ENCODE measurements at places on chromosomes 3 and 15.

DNA sequence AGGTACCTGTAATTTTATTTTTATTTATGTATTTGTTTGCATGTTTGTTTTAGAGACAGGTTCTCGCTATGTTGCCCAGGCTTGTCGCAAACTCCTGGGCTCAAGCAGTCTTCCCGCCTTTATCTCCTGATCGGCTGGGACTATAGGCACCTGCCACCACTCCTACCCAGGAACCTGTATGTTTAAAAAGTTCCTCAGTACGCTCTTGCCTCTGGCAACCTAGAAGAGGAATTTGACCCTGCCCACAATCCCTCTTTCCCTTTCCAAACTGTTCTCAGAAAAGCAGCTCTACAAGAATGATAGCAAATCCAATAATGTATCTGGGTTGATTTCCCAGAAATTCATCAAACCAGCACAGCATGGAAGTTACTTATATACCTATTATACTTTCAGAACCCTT, 20.9 kb upstream of the PHLDB2 start:
- no peak for DNase-seq

DNA sequence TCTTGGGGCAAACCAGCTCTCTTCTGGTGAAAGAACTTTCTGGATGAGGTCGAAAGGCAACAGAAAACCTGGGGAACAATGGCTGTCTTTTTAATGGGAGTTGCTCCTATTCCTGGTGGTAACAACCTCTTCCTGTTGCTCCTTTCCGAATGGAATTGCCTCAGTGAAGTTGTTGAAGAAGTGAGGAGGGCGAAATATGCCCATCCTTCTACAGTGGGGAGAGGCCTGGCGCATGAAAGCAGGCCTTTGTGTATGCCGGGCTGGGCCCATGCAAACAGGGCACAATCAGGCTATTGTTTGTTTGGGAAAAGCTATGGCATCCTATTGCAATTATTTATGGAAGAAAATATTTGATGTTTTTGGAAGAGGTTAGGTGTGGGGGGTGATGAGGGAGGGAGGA, 166.9 kb downstream of the IGF1R start:
- no peak for DNase-seq

DNA sequence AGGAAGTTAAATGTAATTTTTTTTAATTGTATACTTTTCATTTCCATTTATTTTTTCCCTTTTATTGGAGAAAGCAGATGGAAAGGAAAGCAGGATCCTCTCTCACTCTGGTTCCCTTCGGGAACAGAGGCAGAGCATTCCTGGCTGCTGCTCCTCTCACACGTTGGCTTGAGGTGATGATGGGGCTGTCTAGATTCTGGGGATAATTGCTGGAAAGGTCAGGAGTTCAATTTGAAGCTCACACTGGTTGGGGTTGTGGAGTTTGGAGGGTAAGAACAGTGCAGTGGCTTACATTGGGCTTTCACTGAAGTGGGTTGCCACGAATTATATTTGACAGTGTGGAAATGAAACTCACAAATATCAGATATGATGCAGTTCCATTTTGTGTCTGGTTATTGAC, 57.6 kb downstream of the RARB start:
- DNase-seq: no peak

- DNase-seq: no peak
Observed at GRCh38 chr3:132380920-132381319, 36.4 kb upstream of the DNAJC13 start.

GRCh38 chr15:53586799-53587198, 172.7 kb downstream of the WDR72 start:
- peak; percentile 33 for DNase-seq

DNA sequence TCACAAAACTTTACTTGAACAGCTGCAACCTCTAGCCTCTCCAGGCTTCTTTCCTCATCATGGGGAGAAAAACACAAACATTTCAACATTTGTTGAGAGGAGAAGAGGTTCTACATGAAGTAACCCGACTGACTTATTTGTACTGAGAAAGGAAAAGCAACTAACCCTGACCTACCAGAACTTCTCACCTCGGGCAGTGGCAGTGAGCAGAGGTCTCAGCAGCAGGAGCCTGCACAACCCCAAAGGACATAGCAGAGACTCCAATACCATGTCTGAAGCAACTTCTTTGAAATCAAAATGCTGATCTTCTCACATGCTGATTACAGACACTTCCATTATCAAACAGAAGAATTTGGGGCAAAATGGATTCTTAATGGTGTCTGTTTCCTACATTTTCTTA, 1085.6 kb upstream of the CFAP20DC start:
- no peak for DNase-seq

DNA sequence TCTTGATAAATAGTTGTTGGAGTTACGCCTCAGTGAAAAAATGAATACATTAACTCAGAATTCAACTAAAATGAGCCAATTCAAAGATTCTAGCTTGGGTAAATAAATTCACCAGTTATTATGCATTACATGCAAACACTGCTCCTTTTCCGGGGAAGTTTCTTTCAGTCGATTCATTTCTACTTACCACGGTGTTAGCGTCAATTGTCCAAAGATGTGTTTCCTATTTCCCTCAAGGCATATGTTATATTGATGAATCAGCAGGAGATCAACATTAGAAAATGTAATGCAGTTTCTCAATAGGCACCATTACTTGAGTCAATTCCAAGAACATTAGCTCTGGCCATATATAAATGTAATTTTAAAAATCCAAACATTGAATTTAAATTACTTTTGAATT, 517.7 kb downstream of the OTOL1 start:
- DNase-seq: no peak

DNA sequence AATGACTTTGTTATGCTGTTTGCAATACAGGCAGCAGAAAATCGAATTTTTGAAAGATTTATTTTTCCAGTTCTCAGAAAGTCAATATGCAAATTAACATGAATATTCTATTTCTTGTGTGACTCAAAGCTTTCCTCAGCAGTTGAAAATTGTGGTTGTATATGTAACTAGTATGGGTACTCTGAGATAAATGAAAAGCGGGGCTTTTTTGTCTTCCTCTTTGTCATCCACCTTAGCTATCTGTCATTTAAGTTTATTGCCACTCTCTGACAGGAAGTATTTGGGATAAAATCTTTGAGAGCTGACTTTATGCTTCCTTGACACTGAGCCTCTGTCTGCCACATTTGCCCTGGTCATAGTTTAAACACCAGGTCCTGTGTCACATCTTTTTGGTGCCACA, 91.5 kb downstream of the ATG7 start:
- DNase-seq: no peak

DNA sequence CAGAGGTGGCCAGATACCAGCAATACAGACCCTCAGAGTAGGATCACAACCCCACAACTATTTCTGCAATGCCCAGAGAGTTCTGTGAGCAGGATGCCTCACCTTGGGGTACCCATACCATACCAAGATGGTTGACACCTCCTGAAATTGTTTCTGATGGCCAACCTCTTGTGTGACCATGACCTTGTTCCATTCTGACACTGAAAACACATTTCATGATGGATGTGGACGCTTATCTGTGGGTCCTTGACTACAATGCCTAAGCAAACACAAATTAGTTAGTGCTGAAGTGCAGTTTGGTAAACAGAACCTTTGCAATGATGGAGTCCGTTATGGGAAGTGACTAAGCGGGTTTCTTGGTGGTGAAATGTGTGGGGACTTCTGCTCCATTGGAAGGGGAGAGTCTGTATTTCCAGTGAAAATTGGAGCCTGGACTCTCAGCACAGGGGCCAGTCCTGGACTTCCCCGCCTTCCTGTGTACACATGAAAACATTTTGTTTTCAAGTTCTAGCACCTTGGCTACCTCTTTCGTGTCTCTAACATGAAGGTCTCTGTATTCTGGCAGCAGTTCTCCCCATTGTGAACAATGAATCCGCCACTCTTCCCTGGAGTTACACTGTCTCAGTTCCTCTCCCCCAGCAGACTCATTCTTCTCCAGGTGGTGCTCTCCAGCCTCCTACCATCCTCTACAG, 106.2 kb downstream of the XXYLT1 start:
- DNase-seq: no peak

DNA sequence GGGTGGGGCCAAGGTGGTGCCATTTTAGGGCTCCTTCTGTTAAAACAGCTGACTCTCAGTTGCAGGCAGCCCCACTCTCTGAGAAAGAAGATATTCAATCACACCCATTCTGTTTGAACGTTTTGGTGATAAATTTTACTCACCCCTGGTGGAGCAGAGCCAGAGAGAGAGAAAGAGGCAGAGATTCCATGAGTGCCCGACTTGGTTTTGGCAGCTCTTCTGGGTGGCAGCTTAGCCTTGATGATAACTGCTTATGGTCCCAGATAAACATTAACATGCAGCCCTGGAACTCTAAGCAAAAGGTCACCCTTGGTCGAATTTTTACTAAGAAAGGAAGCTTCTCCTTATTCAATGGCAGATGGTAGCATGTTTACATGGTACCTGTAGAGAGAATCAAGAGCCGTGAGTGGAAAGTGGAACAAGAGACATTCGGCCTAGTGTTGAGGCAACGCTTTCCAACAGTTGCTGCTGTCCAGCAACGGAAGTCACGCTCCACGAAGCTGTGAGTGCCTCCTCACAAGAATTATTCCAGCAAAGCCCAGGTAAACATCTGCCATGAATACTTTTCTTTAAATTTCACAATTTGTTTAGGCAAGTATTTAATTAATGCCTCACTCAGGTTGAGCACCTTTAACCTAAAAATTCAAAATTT, 530.6 kb upstream of the ROBO2 start:
- DNase-seq: no peak

- DNase-seq: no peak
Observed at GRCh38 chr15:96046620-96047240, 283.8 kb upstream of the NR2F2 start.

GRCh38 chr3:60055765-60056164, 1005.9 kb upstream of the CFAP20DC start:
- DNase-seq: no peak

DNA sequence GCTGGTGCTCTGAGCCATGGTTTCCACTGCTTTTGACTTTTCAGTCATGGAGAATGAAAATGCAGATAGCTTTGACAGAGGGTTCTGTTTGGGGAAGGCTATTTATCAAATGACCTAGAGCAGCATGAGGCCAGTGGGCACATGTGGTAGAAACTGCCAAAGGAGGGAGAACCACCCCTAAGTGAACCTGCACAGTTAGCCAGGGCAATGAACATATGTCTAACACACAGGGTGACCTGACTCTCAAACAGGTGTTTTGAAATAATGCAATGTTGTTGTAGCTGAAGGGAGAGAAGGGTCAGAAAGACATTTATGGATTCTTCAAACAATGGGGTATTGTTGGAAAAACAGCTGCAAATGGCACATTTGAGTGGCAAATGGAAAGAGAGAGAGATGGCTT, 174.4 kb upstream of the FAM3D start:
- DNase-seq: no peak

DNA sequence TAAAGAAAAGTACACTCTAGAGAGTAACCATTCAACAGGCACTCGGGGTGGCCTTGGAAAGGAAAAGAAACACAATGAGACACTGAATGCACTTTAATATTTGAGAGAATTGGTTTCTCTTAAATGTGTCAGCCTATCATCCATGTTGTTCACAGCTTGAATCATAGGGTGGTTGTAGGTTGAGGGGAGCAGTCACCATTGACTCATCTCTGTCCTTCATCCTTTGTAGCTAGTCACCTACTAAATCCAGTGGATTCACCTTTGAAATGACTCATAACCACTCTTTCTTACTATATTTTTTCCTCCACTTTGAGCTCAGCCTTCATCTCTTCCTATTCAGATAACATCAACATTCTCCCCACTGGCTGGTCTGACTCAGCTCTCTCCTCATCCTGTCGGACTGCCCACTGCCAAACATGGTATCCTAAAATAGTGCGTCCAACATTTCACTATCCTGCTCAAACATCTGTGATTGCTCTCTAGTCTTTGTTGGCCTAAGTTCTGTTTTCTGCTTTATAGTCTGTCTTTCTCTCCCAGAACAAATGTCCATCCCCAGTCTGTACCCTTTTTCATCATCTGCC, 182.7 kb upstream of the GADL1 start:
- no peak for DNase-seq

GRCh38 chr15:100716456-100717085, 114.2 kb downstream of the ASB7 start:
- DNase-seq: no peak

GRCh38 chr15:100383302-100384107, 41.7 kb upstream of the ADAMTS17 start:
- DNase-seq: peak; percentile 23

- no peak for DNase-seq
Observed at GRCh38 chr3:105555206-105555605, 188.5 kb downstream of the ALCAM start.

DNA sequence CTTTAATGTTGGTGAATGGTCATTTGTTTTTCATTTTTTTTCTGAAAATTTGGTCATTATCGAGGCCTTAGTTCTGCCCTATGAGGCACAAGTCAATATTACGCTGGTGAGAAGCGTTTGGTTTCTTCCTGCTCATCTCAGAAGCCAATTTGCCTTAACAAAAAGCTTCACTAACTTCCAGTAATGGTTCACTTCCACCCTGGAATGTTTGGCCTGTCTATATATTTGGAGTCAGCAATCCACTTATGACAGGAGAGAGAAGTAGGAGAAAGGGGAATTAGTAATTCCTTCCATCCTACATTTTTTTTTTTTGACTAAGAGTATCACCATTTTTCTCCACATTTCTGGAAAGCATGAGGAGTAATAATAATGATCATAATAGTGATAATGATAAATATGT, 124.4 kb downstream of the DIPK2A start:
- DNase-seq: no peak

DNA sequence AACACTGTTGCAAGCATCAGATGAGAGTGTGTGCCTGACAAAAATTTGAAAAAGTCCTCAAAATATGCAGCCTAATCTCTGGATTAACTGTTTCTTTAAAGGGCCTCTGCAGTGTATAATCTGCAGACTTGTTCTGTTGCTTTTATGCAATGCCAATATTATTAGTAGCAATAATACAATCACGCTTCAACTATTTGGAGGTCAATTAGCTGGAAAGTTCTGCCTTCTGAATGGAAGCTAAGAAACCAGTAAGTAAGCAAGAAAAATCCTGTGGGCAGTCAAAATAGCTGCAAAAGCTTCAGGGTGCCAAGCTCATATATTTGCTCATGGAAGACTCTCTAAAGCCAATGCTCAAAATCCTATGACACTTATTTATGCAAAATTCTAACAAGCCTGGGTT, 153.2 kb upstream of the NR2F2 start:
- no peak for DNase-seq

- no peak for DNase-seq
Observed at GRCh38 chr3:188589071-188589470, 435.1 kb downstream of the LPP start.

DNA sequence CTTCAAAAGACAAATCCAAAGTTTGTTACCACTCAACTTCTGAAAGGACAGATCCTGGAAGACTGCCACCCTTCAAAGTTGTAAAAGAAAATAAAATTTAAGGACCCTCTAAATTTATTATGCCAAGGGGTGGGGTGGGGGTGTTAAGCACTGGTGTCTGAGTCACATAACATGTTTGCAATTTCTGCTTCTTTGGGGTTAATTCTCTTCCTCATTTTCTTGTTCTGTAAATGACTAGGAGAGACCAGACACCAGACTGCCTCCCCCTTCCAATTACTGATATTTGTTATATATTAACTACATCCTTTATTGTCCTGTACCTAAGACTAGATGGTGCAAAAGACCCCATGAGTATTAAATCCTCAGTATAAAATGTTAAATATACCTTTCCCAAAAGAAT, 242.8 kb downstream of the ZNF385D start:
- no peak for DNase-seq
